ENCODE measurements at places on chromosomes 16 and 17.

- DNase-seq = no peak
Measured at GRCh38 chr17:67244431-67245072, 444 bp downstream of the HELZ start.

GRCh38 chr16:73499276-73499675 is 451.3 kb upstream of the ZFHX3 start:
- DNase-seq = no peak

- peak; percentile 78 for DNase-seq
Measured at GRCh38 chr17:67475161-67475937, 98.3 kb downstream of the PITPNC1 start.

GRCh38 chr16:9556949-9557665 is 465.7 kb downstream of the HAPSTR1 start:
- DNase-seq = no peak
